ENCODE measurements at places on chromosomes 4 and X.

DNA sequence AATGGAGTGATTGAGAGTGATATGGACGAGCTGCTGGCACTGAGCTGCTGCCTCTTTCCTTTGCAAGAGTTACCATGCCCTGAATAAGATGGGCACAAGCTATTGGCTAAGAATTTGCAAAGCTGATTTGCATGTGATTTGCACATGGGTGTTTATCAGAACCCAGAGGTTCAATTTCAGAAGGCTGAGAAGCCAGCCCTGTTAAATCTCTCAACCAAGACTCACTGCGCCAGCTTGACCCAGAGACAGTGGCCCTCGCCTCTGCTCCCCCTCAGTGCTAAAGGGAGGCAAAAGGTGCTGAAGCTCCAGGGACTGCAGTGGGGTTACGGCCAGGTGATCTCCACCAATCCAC, 701 bp downstream of the ARHGAP4 start:
- DNase-seq, result no peak

DNA sequence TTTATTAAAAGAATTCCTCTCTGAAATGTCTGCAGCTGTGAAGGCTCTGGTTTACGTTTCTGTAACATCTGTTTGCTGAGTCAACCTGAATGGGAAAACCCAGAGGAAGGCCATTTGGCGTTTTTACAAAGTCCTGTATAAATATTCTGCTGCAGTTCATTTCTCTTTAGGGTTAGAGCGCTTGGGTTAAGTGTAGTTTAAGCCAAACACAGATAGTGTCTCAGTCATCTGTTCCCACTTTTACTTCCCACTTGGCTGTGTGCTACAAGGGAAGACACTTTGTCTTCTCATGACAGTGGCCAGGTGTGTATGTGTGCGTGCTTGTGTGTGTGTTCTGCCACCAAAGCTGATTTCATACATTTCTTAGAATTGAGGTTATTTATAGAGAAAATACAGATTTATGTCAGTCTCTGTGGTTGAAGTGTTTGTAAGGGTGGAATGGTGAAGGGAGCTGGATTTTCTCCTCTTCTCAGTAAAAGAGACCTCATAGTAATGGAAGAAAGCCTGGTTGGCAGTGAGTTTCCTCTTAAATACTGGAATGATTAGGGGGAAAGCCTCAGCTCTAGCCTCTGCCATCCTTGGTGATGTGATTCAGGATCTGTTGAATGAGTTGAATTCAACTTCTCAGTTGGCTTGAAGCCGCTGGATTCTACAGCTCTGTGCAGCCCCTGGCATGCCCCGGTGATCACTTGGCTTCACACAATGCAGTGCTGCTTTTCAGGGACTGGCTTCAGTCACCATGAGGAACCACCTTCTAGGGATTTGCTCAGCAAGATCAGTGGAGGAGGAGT, 50.6 kb downstream of the JADE1 start:
- no peak for DNase-seq

DNA sequence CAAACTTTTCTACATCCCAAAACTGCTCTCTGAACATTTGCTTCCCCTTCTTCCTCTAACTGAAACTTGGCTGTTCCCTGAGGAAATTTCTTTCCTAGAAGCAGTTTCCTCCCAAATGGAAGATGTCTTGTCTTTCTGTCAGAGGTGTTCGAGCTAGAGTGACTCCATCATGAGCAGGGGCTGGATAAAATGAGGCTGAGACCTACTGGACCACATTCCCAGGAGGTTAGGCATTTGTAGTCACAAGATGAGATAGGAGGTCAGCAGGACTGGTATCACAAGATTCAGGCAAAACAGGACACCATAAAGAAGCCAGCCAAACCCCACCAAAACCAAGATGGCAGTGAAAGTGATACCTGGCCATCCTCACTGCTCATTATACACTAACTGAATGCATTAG, 35.8 kb upstream of the PGRMC2 start:
- no peak for DNase-seq

DNA sequence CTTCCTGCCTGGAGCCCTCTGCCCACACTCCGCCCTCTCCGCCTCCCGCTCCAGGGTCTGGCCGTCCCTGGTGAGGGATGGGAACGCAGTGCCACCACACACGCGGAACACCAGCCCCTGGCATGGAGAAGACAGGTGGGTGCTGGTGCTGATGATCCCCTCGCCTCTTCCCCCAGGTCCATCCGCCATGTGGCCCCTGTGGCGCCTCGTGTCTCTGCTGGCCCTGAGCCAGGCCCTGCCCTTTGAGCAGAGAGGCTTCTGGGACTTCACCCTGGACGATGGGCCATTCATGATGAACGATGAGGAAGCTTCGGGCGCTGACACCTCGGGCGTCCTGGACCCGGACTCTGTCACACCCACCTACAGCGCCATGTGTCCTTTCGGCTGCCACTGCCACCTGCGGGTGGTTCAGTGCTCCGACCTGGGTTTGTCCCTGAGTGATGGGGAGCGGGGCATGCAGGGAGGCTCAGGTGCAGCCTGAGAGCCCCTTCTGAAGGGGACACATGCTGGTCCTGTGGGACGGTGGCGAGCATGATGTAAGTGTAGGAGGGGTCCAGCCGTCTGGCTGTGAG, 9.8 kb downstream of the BGN start:
- DNase-seq, result no peak

DNA sequence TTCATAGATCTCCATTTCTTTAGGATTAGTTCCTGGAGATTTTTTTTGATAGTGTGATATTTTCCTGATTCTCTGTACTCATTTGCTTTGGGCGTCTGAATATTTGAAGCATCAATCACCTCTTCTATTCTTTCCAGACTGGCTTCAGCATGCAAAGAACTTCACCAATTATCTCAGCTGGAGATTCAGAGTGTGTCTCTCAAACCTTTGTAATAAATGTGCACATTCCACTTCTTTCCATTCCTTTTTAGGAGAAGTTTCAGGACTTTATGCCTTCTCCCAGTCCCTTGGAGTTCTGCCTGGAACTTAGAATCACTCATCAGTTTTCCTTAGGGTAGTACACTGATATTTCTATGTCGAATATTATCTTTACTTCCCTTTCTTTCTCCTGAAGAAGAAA, 334.8 kb downstream of the TEX13C start:
- no peak for DNase-seq

- no peak for DNase-seq
These were observed 30.2 kb downstream of the SPINK2 start for GRCh38 chr4:56791316-56791715.

- DNase-seq, result no peak
These were observed 68.3 kb downstream of the EVC2 start for GRCh38 chr4:5640096-5640495.

DNA sequence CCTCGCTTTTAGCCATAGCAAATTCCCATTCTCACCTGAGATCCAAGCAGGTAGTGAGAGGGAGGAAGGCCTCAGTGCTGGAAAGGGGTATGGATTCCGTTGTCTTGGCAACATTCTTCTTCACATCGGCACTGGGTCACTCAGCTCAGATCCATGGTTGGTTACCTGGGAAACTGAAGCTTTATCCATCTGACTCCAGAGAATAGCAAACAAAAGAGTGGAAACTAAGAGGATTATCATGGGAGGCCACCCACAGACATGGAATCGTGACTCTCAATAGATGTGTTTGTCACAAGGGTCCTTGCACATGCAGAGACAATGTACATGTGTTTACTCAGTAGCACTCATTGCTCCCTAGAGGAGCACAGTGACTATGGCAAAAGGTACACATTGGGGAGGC, 81.0 kb downstream of the MAGED4 start:
- DNase-seq, result no peak

GRCh38 chr4:39053983-39054382, 8.0 kb upstream of the KLHL5 start:
- DNase-seq, result no peak

All from foreskin melanocyte (primary cell).